ENCODE measurements at places on chromosomes 11 and 22.

DNA sequence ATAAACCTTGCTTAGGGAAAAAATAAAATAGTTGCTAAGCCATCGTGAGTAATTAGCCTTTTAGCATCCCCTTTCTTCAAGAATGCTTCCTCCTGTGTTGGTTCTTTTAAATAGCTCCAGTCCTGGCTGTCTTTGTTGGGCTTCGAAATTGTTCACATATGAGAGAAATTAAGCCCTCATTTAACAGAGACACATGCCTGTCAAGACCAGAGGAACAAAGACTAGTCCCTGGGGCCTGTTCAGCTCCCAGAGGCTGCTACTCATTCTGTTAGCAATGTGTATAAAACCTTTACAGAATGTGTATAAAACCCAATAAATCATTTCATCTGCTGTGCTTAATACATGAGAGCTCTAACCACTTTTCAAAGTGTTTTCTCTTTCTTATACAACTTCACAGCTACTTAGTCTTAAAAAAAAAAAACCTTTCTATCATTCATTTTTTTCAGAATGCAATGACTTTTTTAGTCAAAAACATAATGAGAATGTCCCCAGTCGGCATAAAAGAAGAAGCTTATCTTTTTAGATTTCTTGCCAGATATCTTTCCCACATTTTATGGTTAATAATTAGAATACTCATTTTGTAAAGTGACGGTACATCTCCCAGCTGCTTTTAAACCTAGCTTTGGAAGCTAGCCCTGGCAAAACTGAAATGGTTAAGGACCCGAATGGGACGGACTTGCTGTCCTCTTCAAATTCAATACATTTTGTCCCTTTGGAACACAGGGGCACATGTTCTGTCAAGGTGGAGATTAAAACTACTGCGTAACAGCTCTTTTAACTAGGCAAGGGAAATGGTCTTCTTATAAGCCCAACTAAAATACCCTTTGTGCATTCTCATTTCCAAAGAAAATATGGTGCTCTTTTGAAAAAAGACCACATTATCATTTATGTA lies 186.1 kb downstream of the SOX6 start:
- DNase-seq, result no peak

- DNase-seq, result no peak
Observed at GRCh38 chr11:108871152-108871551, 206.3 kb downstream of the DDX10 start.

DNA sequence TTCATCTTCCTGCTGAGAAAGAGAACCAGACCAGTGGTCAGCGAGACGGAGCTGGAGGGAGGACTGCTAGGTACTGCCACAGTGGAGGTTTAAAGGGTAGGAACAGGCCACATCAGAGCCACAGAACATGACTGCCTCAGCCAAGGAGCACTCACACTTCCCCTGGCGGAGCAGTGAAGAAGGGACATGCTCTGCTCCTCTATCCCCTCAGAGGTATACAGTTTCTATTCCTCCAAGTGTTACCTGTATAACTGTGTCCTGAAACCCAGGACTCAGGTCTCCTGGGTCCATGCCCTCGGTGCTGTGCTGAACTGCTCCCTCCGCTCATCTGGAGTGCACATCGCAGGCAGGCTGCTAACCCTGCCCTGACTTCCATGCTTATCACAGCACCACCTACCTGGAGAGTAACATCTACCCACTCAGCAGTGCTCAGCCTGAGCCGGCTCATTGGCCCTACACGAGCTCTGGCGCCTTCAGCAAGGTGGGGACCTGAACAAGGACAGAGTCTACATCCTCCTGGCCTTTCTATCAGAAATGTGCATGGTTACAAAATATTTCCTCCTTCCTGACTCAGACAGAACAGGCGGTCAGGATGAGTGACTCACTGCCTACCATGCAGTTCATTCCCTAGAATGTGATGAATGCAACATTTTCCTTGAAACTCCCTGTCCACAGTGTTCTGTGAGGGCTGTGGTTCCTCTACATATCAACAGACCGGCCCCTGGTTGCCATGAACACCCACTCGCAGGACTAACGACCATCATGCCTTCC lies 52.9 kb downstream of the C11orf58 start:
- DNase-seq, result no peak

GRCh38 chr11:908273-908672 lies 2.3 kb downstream of the CHID1 start:
- DNase-seq, result no peak

DNA sequence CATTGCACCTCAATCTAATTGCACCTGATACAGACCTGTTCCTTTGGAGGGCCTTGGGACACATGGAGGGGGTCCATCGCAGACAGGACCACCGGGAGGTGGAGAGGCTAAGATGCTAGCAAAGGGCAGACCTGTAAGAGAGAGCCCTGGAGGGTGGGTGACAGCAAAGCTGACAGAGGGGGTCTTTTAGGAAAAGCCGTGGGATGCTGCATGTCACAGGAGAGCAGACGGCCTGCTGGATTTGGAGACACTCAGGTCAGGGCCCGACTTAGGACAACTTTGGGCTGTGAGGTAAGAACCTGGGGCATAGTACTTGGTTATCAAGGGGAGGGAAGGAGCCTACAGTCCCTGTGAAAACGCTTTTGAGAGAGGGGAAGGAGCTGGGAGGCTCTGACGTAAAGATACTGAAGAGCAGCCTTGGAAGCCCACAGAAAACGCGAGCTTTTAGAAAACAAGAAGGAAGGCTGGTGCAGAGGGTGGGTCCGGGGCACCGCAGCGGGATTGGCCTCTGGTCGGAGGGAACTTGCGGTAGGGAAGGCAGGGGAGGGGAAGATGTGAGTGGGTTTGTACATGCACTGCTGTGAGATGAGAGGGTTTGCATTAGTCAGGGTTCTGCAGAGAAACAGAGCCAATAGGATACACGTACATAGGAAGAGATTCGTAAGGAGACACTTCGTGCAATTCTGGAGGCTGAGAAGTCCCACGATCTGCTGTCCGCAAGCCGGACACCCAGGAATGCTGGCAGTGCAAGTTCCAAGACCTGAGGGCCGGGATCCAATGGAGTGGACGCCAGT lies 868.5 kb downstream of the TBC1D22A start:
- no peak for DNase-seq

DNA sequence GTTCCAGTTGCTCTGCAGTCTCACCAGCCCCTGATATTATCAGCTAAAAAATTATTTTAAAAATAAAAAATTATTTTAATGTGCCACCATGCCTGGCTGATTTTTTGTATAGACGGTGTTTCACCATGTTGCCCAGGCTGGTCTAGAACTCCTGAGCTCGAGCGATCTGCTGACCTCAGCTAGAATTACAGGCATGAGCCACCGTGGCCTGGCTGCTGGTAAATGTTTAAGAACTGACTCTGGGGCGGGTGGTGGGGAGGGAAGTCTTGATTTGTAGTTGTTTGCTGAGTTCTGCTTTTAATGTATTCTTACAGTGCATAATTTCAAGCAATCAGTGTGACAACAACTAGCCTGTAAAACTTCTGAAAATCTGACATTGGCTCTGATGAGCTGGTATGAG lies 120.9 kb upstream of the PLET1 start:
- DNase-seq, result no peak

GRCh38 chr11:117900121-117900648 lies 23.7 kb upstream of the FXYD6 start:
- no peak for DNase-seq

DNA sequence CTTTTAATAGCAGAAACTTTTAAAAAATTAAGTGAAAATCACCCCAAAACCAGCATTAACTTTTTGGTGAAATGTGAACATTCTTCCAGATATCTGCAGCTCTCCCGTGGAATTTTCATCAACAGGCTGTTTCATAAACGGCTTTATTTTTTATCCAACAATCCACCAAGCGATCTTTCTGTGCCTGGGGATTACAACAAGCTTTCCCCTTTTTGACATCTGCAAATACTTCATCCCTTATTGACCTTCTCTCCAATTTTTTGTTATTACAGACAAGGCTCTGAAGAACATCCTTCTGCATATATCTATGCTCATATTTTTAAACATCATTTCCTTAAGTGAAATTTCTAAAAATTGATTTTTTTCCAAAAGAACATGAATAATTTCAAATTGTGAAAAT lies 5.8 kb upstream of the SERPINH1 start:
- DNase-seq, result no peak

- no peak for DNase-seq
Observed at GRCh38 chr22:17601031-17601430, 27.5 kb downstream of the ATP6V1E1 start.

DNA sequence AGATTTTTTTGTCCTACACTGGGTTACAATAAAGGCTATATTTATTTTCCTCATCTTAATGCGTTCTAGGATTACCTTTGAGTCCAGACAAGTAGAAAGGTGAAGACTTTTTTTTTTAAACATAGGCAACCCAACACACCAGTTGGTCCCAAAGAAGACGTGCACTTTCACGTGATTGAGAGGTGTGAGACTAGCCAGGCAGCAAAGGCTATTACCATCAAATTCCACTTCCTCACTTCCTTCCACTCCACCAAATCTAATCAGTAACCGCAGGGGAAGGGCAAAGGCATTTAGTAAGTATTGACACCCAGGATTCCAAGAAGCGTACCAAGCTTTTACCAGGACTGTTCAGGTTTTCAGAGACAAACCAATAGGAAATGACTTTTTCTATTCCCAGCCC lies 109.3 kb downstream of the APIP start:
- no peak for DNase-seq

DNA sequence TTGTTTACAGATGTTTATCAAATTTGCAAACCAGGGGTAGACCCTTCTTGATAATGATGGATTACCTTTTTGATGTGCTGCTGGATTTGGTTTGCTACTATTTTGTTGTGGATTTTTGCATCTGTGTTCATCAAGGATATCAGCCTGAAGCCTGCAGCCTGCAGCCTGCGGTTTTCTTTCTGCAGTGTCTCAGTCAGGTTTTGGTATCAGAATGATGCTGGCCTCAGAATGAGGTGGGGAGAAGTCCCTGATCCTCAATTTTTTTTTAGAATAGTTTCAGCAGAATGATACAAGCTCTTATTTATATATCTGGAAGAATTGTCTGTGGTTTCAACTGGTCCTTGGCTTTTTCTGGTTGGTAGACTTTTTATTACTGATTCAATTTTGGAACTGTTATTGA lies 19.7 kb upstream of the RAB38 start:
- no peak for DNase-seq

DNA sequence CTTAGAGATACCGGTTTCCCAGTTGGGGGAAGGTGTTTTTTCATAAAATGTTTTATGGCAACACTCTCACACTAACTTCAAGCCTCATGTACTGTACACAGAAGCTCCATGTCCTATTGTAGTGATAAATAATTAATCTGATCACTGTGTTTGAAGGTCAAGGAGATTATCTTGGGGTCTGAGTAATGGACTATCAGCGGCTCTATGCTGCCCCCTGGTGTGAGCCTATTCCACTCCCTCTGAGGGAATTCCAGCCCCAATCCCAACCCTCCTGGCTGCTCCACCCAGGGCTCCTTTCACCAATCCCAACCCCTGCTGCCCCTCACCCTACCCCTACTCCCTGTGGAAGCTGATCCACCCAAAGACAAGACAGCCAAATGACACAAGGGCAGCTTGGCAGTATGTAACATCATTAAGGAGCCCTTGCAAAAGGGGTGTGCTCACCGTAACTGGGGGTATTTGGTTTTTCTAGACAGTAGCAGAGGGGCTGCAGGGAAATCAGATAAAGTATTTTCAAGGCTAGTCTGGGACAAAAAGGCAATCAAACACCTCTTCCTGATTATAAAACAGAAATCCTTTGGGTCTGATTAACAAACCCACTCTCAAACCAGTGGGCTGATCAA lies 22.3 kb downstream of the HPS4 start:
- peak; percentile 30 for DNase-seq

- no peak for DNase-seq
Observed at GRCh38 chr11:126491092-126491491, 135.6 kb downstream of the ST3GAL4 start.

- no peak for DNase-seq
Observed at GRCh38 chr11:74035264-74035663, 26.4 kb upstream of the UCP3 start.

- no peak for DNase-seq
Observed at GRCh38 chr11:111526501-111526900, 11.9 kb downstream of the HOATZ start.

DNA sequence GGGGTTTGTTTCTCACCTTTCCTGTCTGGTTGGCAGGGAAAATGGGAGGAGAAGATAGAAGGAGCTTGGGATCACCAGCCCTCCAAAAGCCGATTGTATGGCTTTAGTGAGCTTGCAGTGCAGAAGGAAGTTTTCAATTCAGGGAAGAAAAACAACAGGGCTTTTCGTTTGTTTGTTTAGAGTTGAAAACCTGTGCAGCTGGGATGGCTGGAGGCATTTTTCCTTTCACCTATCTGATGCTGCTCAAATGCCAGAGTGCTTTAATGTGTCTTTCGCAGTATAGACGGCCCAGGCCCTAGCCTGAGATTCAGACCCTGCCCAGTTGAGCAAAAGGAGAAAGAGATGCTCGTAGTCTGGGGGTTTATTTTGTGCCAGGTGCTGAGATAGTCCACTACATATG lies 87.9 kb downstream of the INSC start:
- no peak for DNase-seq

DNA sequence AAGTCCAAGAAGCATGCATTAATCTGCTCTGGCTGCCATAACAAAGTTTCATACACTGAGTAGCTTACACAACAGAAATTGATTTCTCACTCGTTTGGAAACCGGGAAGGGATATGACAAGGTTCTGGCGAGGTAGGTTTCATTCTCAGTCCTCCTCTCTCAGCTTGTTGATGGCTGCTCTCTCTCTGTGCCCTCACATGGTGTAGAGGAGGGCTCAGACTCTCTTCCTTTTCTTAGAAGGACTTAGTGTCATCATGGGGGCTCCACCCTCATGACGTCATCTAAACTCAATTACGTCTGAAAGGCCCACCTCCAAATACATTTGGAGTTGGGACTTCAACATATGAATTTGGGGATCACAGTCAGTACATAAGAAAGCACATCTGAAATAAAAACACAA lies 18.6 kb downstream of the GLYATL1 start:
- no peak for DNase-seq

Data from GM18507 (cell line).